Kidney (tissue), 22 donors: ENCODE measurements at places on chromosomes 1 and 21. TPM values are rescaled to one million over a fixed set of nuclear protein-coding genes. Genes with fewer than 3 reads are reported as not detected.

The ADORA1 gene
- total RNA-seq, result 4.9 TPM

The FNBP1L gene
- 57.3 TPM for total RNA-seq

The PDIK1L gene
- total RNA-seq, result 13.9 TPM

The DMBX1 gene
- not detected for total RNA-seq

The C1orf210 gene
- 21.1 TPM for total RNA-seq

The TMOD4 gene
- 0.66 TPM for total RNA-seq

The CCDC30 gene
- 18.0 TPM for total RNA-seq

The DPT gene
- 2.6 TPM for total RNA-seq

The SELL gene
- 9.8 TPM for total RNA-seq

The REN gene
- total RNA-seq, result 32.4 TPM

The AMY1C gene
- not detected for total RNA-seq

The KCNQ4 gene
- 1.2 TPM for total RNA-seq

The CAPN8 gene
- total RNA-seq, result 56.1 TPM

The SPRR1B gene
- total RNA-seq, result not detected

The LORICRIN gene
- not detected for total RNA-seq

The SLC45A3 gene
- total RNA-seq, result 7.2 TPM

The MYOG gene
- total RNA-seq, result not detected

The SPATA45 gene
- total RNA-seq, result 0.57 TPM

The SGIP1 gene
- 11.2 TPM for total RNA-seq

The FALEC gene
- not detected for total RNA-seq

The ARTN gene
- 1.9 TPM for total RNA-seq

The CD1D gene
- total RNA-seq, result 3.2 TPM

The E2F2 gene
- 0.50 TPM for total RNA-seq

The PTAFR gene
- total RNA-seq, result 16.4 TPM
